ENCODE measurements at places on chromosomes 11 and 22. TPM values are rescaled to one million over a fixed set of nuclear protein-coding genes. Genes with fewer than 3 reads are reported as not detected.

DNA sequence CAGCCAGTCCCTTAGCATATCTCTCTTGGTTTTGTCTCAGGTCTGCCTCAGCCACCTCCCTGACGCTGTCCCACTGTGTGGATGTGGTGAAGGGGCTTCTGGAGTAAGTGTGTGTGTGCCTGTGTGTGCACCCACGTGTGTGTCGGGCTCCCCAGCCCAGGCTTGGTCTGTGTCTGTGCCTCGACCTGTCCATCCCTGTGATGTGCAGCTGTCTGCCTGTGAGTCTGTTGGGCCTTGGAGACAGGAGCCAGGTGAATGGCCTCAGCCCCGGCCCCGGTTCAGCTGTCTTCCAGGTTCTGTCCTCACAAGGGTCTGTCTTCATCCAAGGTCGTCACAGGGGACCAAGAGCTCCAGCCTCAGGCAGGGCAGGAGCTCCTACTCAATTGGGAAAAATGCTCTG, 9.8 kb downstream of the ATG16L2 start:
- peaks cover 25% of the 10 kb centered on the region for H3K4me1 ChIP-seq
- H3K36me3 ChIP-seq: no peaks in the 10 kb centered on the region
- H3K27me3 ChIP-seq: no peaks in the 10 kb centered on the region
- no peak overlapping the region for H3K27ac ChIP-seq

DNA sequence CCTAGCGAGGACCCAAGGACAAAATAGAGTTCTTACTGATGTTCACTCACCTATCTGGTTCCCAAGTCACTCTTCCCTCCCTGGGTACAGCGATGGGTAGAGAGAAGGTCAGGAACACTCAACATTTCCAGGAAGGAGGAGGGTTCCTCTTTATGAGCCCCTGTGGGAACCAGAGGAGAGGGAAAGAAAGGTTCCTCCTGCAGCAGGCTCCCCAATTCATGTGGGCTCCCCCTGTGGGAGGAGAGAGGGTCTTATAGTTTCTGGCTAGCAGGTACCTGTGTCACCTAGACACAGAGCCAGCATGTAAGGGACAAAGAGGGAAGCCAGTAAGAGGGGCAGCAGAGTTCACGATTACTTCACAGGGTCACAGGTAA, 93.5 kb downstream of the DBX1 start:
- no peak overlapping the region for H3K4me3 ChIP-seq
- H3K27me3 ChIP-seq: no peaks in the 10 kb centered on the region

DNA sequence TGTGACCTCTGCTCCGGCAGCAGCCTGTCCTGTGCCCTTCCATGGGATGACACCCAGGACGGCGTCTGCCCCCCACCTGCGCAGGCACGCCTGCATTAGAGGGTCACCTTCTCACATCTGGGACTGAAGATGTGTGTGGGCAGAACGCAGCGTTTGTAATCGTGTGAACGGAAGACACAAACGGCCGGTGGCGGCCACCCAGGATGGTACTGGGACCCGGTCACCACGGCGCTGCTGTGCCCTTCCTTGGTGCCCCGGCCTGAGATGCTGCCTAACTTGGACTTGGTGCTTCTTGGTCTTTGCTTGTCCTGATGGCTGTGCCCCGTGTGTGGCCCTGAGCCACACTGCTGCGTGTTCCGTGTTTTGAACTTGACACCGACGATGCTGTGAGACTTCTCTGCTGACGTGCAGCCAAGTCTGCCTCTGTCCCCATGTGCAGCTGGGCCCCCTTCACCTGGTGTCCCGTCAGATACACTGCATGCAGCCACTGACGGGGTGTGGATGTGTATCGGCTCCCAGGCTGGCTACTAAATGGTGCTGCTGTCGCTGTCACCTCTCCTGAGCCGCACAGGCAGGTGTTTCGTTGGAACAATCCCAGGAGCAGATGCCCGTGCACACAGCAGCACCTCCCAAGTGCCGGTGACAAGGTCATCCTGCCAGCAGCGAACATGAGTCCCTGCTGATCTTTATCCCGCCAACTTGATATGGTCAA, 21.4 kb downstream of the YPEL1 start:
- H3K27ac ChIP-seq: no peak overlapping the region
- peaks cover 17% of the 10 kb centered on the region for H3K27me3 ChIP-seq
- H3K4me1 ChIP-seq: peaks cover 32% of the 10 kb centered on the region
- no peaks in the 10 kb centered on the region for H3K36me3 ChIP-seq

DNA sequence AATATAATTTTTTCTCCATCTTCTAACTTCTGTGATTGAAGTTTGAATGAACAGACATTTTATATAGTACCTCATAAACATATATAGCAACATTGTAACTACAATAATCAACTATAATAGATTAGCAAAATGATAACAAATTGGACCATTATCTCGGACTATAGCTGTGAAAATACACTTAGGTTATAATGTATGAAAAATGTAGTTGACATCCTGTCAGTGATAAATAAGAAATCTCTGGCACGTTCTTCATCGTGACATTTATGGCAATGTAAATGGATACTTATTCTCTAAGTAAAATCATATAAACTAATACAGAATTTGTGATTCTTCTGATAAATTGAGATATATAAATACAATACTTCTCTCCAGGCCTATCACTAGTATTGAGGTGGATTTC, 333.3 kb downstream of the GUCY1A2 start:
- H3K27ac ChIP-seq: no peak overlapping the region
- H3K36me3 ChIP-seq: no peaks in the 10 kb centered on the region
- H3K4me1 ChIP-seq: no peaks in the 10 kb centered on the region
- DNase-seq: no peak
- no peak overlapping the region for H3K4me3 ChIP-seq

DNA sequence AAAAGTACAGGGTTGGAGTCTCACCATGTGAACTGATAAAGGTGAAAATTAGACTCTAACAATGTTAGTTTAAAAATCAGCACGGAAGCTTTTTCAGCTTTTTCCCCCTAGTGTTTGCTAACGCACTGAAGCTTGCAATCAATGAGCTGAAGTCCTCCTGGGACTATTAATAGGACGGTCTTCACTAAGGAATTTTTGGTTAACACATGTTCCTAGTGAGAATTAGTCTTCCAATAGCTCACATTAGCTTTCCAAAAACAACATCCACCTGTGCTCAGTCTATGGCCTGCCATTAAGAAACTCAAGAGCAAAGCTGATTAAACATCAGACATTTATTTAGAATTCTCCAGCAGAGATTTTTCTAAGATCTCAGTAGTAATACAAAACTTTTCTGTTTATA, 26.7 kb upstream of the DDI1 start:
- H3K4me3 ChIP-seq: no peak overlapping the region
- H3K4me1 ChIP-seq: no peaks in the 10 kb centered on the region
- no peaks in the 10 kb centered on the region for H3K36me3 ChIP-seq
- no peak for DNase-seq
- no peaks in the 10 kb centered on the region for H3K27me3 ChIP-seq
- H3K27ac ChIP-seq: no peak overlapping the region

GRCh38 chr22:23504516-23504915, 75.6 kb downstream of the IGLL1 start:
- DNase-seq: no peak
- no peaks in the 10 kb centered on the region for H3K36me3 ChIP-seq
- H3K4me3 ChIP-seq: peak overlapping the region; percentile 46

- H3K27me3 ChIP-seq: no peaks in the 10 kb centered on the region
- peaks cover 55% of the 10 kb centered on the region for H3K4me1 ChIP-seq
- peak overlapping the region; percentile 32 for H3K4me3 ChIP-seq
- DNase-seq: peak; percentile 98
- H3K27ac ChIP-seq: peak overlapping the region; percentile 63
Observed at GRCh38 chr22:31055635-31056159, 25.4 kb upstream of the SMTN start.

DNA sequence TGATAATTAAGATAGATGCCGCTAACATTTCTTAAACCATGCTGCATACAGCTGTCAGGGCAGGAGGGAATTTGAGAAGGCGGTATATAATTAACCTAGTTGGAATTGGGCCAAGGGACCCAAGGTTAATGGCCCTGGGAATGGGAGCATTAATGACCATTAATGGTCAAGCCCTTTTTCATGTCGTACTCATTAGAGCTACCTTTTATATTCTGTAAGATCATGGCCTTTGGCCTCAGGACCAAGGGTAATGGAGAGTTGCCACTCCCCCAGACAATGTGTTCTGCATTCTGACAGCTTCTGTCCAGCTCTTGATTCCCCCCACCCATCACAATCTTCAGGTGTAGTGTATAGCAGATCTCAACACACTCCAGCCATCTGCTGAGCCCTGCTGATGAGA, 111.6 kb downstream of the NTM start:
- no peak for DNase-seq
- no peaks in the 10 kb centered on the region for H3K27me3 ChIP-seq
- no peak overlapping the region for H3K4me3 ChIP-seq

- no peak overlapping the region for H3K27ac ChIP-seq
- no peak overlapping the region for H3K4me3 ChIP-seq
- no peak for DNase-seq
- no peaks in the 10 kb centered on the region for H3K36me3 ChIP-seq
Observed at GRCh38 chr22:35526333-35526979, 14.2 kb upstream of the RASD2 start.

DNA sequence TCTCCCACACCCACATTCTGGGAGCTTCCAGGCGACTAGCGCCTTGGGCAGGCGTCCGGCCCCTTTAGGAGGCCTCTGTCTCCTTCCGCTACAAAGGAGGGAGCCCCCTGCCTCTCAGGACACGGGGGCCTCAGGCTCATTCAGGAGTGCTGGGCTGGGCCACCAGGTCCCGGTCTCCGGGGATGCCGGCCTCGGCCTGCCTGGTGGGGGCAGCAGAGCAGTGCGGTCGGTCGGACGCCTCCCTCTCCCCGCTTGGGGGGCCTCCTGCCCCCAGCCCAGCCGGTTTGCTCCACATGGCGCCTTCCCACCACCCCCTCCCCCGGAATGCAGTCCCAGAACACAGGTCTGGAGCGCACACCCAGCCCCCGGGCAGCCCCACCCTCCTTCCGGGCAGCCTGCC, 21.9 kb downstream of the MRPL23 start:
- no peaks in the 10 kb centered on the region for H3K27me3 ChIP-seq
- DNase-seq: no peak

DNA sequence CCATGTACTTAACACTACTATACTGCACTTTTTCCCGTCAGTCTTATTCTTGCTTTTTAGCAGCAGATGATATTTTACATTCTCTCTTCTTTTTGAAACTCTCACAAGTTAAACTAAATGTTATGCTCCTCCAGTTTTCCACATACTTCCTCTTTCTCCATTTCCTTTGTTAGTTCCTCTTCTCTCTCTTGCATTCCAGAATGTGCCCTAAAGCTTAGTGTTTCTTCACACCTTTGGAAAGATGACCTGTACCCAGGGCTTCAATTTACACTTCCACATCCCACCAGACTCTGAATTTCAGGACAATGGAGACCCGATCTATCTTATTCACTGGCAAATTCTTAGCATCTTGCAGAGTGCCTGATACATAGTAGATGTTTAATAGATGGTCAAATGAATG, 51.8 kb downstream of the APIP start:
- H3K4me3 ChIP-seq: no peak overlapping the region
- no peak overlapping the region for H3K27ac ChIP-seq
- no peaks in the 10 kb centered on the region for H3K36me3 ChIP-seq
- no peak for DNase-seq
- H3K4me1 ChIP-seq: peaks cover 11% of the 10 kb centered on the region

DNA sequence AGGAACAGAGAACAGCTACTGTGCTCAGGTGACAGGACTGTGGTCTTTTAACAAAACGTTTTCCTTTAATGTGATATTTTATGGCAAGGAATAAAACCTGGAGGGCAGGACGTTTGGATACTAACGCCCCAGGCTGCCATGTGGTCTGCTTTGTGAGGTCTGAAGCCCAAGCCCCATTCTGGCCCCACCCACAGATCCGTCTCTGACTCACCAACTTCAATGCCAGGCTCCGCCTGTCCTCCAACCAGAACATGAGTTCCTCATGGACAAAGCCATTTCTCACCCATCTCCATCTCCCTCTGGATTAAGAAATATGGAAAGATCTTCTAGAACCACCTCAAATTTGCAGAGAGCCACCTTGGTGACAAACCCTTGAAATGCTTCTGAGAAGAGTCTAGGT, 148.8 kb downstream of the CRYBB2 start:
- H3K4me1 ChIP-seq: peaks cover 10% of the 10 kb centered on the region
- DNase-seq: no peak
- H3K36me3 ChIP-seq: peaks cover 44% of the 10 kb centered on the region

GRCh38 chr22:40703174-40703573, 23.9 kb downstream of the MCHR1 start:
- H3K36me3 ChIP-seq: no peaks in the 10 kb centered on the region
- no peak overlapping the region for H3K27ac ChIP-seq
- H3K4me1 ChIP-seq: no peaks in the 10 kb centered on the region
- peaks cover 1% of the 10 kb centered on the region for H3K27me3 ChIP-seq
- no peak overlapping the region for H3K4me3 ChIP-seq

- no peaks in the 10 kb centered on the region for H3K27me3 ChIP-seq
- no peak for DNase-seq
- no peak overlapping the region for H3K27ac ChIP-seq
- H3K4me3 ChIP-seq: 0 out of 2 replicates have a peak overlapping the region, but pooled peaks have one; percentile 20
- H3K36me3 ChIP-seq: no peaks in the 10 kb centered on the region
- peaks cover 45% of the 10 kb centered on the region for H3K4me1 ChIP-seq
Observed at GRCh38 chr11:120709808-120710207, 198.3 kb downstream of the GRIK4 start.

DNA sequence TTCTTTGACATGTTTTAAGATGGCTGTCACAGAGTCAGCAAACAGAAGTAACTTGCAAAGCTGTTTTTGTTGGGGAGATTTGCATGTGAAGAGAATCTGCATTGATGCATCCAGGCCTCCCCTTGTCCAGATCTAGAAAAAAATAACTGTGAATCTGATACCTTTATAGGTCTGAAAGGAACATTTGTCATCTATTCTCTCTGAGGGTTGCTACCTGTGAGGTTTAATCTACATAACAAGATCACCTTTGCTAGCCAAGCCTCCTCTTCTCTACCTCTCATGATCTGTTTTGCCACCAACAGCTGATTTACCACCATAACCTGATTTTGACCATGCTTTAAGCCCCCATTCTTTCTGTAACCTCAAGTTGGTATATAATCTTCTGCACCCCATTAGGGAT, 47.2 kb upstream of the SLC5A12 start:
- no peaks in the 10 kb centered on the region for H3K27me3 ChIP-seq
- no peaks in the 10 kb centered on the region for H3K36me3 ChIP-seq
- no peak overlapping the region for H3K4me3 ChIP-seq
- H3K4me1 ChIP-seq: no peaks in the 10 kb centered on the region
- H3K27ac ChIP-seq: no peak overlapping the region

- H3K27ac ChIP-seq: peak overlapping the region; percentile 49
- H3K4me1 ChIP-seq: peaks cover 42% of the 10 kb centered on the region
- no peaks in the 10 kb centered on the region for H3K27me3 ChIP-seq
- 0 out of 3 replicates have a peak, but pooled peaks cover 6% of the 10 kb centered on the region for H3K36me3 ChIP-seq
- DNase-seq: peak; percentile 48
Observed at GRCh38 chr11:118996926-118997626, 862 bp upstream of the CENATAC start.

GRCh38 chr11:25317216-25317615, 820.4 kb downstream of the LUZP2 start:
- no peak overlapping the region for H3K4me3 ChIP-seq
- H3K36me3 ChIP-seq: no peaks in the 10 kb centered on the region
- no peak for DNase-seq
- no peak overlapping the region for H3K27ac ChIP-seq
- H3K27me3 ChIP-seq: no peaks in the 10 kb centered on the region
- no peaks in the 10 kb centered on the region for H3K4me1 ChIP-seq

The ZNF215 gene
- total RNA-seq: not detected

The SPTBN2 gene
- total RNA-seq: 4.0 TPM

The EHBP1L1 gene
- 5.4 TPM for total RNA-seq

The KRTAP5-11 gene
- not detected for total RNA-seq

The SAA1 gene
- not detected for total RNA-seq

The PICK1 gene
- 16.0 TPM for total RNA-seq

The C11orf52 gene
- 10.5 TPM for total RNA-seq

The IL18 gene
- total RNA-seq: 1.4 TPM

The PRG3 gene
- not detected for total RNA-seq

The MS4A4A gene
- total RNA-seq: not detected

Measured in HepG2 (cell line).